ENCODE measurements at places on chromosomes 16 and 17.

- no peak for DNase-seq
Observed at GRCh38 chr16:20136446-20136968, 62.8 kb upstream of the GPR139 start.

- DNase-seq: no peak
Observed at GRCh38 chr16:75630052-75630451, 7.0 kb upstream of the ADAT1 start.

DNA sequence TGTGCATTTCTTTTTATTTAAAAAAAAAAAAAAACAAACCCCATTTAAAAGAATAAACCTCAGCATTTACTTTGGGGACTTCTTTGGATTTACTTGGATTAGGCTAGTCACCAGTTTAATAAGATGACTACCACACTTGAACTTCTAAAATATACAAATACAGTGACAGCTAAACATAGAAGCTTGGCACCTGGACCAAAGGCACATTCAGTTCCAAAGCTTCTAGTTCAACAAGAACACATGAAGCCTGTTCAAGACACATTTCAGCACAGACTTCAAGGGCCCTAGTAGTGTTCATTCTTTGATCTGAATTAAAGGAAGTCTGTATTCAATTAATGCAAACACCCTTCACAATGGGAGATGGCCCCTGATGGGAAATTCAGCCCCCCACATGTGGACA, 11.6 kb upstream of the ROGDI start:
- no peak for DNase-seq

- no peak for DNase-seq
Observed at GRCh38 chr16:75457485-75458021, 6.9 kb downstream of the TMEM170A start.
